ENCODE measurements at places on chromosomes 16 and 17. TPM values are rescaled to one million over a fixed set of nuclear protein-coding genes. Genes with fewer than 3 reads are reported as not detected.

TPSAB1 gene
- total RNA-seq, result not detected

ANKRD40CL gene
- total RNA-seq, result not detected

GHDC gene
- total RNA-seq, result not detected

SLC38A8 gene
- not detected for total RNA-seq

DNASE1 gene
- 9.3 TPM for total RNA-seq

ACLY gene
- 110 TPM for total RNA-seq

SPN gene
- total RNA-seq, result not detected

TOB1 gene
- total RNA-seq, result 39.3 TPM

NEUROD2 gene
- total RNA-seq, result not detected

OTOP2 gene
- total RNA-seq, result not detected

TNFRSF17 gene
- total RNA-seq, result not detected

PRR35 gene
- total RNA-seq, result not detected

AURKB gene
- total RNA-seq, result 72.3 TPM

CA7 gene
- total RNA-seq, result not detected

CTRL gene
- 1.6 TPM for total RNA-seq

CCL4 gene
- not detected for total RNA-seq

RASD1 gene
- 59.0 TPM for total RNA-seq

ZFPM1 gene
- total RNA-seq, result 4.6 TPM

CCDC40 gene
- 7.5 TPM for total RNA-seq

GRB7 gene
- total RNA-seq, result 21.2 TPM

KRT20 gene
- total RNA-seq, result 0.18 TPM

ATP2A3 gene
- 8.9 TPM for total RNA-seq

HS3ST3A1 gene
- total RNA-seq, result 47.6 TPM

CETP gene
- total RNA-seq, result not detected

PIRT gene
- total RNA-seq, result not detected

PRKCB gene
- total RNA-seq, result not detected

KRTAP4-1 gene
- not detected for total RNA-seq

CCDC154 gene
- total RNA-seq, result not detected

FBXW10B gene
- total RNA-seq, result 7.2 TPM

CD300H gene
- total RNA-seq, result not detected

SLC5A10 gene
- total RNA-seq, result not detected

C17orf67 gene
- total RNA-seq, result 2.3 TPM

OR1A1 gene
- not detected for total RNA-seq

GGA3 gene
- total RNA-seq, result 40.1 TPM

PMP22 gene
- 51.0 TPM for total RNA-seq

MARVELD3 gene
- 14.6 TPM for total RNA-seq

Measured in PC-3 (cell line).